ENCODE measurements at places on chromosomes 16 and 17. TPM values are rescaled to one million over a fixed set of nuclear protein-coding genes. Genes with fewer than 3 reads are reported as not detected.

Gene INCA1
- not detected for total RNA-seq

Gene HSPB9
- not detected for total RNA-seq

Gene SLFN13
- 46.0 TPM for total RNA-seq

Gene C16orf74
- not detected for total RNA-seq

Gene CD300H
- total RNA-seq = not detected

Gene SDR42E1
- 4.9 TPM for total RNA-seq

Gene DPEP1
- total RNA-seq = not detected

Gene COX6A2
- not detected for total RNA-seq

Gene TMEM238L
- total RNA-seq = not detected

Gene RAB26
- 0.33 TPM for total RNA-seq

Gene PYY
- total RNA-seq = not detected

Gene RNF167
- 157 TPM for total RNA-seq

Gene KRTAP1-5
- total RNA-seq = not detected
